Cortex of kidney (tissue), 1 donor: ENCODE measurements at places on chromosomes 5 and 9.

DNA sequence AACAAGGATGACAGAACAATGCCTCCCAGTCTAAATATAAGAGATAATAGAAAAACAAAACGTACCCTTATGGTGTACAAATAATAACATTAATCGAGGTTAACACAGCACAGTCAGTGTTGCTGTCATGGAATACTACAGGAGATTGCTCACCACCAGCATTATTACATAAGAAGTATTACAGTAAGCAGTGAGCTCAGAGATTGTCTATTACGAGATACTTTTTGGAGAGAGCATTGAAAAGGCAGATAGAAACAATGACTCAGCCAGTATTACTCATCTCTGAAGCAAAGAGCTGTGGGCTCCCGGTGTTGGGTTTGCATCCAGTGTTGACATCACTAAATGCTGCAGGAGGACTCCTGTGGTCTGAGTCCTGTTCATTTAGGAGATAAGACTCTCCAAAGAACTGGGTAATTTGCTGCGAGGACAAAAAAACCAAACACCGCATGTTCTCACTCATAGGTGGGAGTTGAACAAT, 191.9 kb upstream of the SEMA6A start:
- DNase-seq = no peak

- no peak for DNase-seq
Observed at GRCh38 chr5:9766581-9766980, 136.4 kb upstream of the TAS2R1 start.

- DNase-seq = no peak
Observed at GRCh38 chr9:136764301-136764891, at the start of gene LCN15. TSS of gene LCN15 (minus strand) at chr9:136764518. CDS start at chr9:136764488, 30 bp downstream.

GRCh38 chr9:93536167-93536566, 40.2 kb upstream of the PHF2 start:
- no peak for DNase-seq

GRCh38 chr5:176776141-176776865, 34.1 kb upstream of the UNC5A start:
- DNase-seq = no peak

- DNase-seq = no peak
Observed at GRCh38 chr9:14219850-14220249, 94.1 kb downstream of the NFIB start.

GRCh38 chr9:121144482-121144881, 57.2 kb downstream of the RAB14 start:
- DNase-seq = no peak

DNA sequence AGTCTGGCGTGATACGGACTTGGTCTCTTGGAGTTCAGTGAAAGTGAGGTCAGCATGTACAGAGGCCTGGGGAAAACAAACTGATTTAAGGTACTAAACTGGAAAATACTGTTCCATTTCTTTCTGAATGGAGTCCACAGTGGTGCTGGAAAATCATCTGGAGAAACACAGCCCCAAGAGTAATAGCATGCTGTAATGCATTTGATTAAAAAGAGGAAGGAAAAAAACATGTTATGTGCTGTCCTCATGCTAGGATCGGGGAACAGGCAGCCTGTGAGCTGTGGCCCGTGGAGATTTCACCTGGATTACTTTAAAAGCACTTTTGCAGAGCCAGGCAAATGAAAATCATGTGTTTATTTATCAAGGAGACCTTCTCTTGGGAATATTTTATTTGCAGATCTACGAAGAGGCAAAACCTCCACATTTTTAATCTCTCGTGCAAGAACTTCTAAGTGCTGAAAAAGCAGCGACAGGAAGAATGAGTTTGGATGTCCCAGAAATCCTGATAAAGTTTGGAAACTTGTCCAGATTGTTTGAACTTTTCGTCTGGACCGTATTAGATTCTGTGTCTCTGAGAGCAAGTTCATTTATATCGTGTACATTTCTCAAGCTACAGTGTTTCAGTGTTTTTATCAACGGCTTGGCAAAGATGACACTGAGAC, 228.8 kb downstream of the GAS1 start:
- DNase-seq = no peak

DNA sequence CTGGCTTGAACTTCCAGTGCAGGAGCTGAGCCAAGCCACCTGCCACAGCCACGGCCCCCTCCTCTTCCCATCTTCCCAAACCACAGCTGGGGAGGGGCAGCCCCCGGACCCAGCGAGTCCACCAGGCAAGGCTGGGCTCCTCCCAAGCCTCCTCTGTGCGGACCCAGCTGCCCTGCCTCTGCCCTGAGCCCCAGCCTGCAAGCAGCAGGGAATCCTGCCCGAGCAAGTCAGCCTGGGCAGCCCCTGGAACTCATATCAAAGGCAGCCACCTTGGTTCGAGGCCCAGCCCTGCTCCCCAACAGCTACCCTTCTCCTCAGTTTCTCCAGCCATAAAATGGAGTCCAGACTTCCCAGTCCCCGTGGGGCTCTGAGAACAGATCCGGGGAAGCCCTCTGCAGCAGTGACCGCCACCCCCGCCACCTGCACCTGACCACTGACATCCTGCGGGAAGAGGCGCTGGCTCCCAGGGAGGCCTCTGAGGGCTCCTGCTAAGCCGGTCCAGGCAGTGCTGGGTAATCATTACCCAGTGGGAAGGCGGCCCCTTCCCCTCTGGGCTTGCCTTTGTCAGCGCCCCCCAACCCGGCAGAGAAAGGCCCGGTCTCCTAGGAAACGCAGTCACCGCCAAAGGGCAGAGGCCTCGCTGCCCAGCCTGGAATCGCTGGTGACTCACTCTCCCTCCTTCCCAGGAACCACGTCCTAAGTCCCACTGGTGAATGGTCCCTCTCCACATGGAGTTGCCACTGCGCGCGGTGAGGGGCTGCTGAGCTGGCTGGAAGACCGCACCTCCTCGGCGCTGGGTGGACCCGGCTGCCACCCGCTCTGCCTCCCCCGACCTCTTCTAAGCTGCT, 1.5 kb downstream of the VAV2 start:
- no peak for DNase-seq

DNA sequence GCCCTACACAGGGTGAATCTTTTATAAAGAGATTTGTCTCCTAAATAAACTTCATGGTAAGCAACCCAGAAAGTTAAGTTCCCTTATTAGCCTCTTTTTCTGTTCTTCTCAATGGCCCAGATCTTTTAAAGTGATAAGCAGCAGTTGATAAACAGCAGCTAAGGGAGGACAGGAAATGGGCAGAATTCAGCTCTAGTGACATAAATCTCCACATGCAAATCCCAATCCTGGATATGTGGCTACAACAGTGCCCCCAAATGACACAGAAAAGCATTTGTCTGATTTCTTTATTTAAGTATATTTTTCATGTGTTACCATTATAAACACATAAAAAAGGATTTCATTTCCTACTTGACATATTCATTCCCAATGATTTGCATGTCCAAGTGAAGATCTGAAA, 199.0 kb downstream of the DTWD2 start:
- no peak for DNase-seq

- DNase-seq = no peak
Observed at GRCh38 chr5:72523960-72524582, 16.9 kb upstream of the ZNF366 start.

DNA sequence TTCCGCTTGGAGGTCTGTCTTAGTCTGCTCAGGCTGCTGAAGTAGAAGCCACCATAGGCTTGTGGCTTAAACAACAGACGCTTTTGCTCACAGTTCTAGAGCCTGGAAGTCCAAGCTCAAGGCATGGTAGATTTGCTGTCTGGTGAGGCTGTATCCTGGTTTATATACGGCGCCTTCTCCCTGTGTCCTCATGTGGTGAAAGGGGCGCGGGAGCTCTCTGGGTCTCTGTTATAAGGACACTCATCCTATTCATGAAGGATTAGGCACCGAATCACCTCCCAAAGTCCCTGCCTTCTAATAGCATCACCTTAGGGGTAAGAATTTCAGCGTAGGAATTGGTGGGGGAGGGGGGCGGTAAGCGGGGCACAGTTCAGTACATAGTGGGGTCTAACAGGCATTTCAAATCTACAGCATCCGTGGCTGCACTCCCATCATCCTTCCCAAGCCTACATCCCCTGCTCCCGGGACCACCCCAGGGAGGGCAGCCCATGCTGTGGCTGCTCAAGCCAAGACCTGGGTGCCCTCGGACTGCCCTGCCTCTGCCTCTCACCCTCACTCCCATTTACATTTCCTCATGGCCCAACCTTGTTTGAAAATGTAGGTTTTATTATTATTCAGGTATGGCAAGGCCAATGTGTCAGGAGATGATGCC, 15.1 kb upstream of the LPCAT1 start:
- DNase-seq = no peak

- DNase-seq = no peak
Observed at GRCh38 chr5:79746642-79747569, 57.3 kb downstream of the CMYA5 start.

GRCh38 chr5:134460551-134460950, 48.9 kb upstream of the CDKN2AIPNL start:
- DNase-seq = no peak

GRCh38 chr5:164020116-164020515, 514.7 kb downstream of the MAT2B start:
- no peak for DNase-seq

DNA sequence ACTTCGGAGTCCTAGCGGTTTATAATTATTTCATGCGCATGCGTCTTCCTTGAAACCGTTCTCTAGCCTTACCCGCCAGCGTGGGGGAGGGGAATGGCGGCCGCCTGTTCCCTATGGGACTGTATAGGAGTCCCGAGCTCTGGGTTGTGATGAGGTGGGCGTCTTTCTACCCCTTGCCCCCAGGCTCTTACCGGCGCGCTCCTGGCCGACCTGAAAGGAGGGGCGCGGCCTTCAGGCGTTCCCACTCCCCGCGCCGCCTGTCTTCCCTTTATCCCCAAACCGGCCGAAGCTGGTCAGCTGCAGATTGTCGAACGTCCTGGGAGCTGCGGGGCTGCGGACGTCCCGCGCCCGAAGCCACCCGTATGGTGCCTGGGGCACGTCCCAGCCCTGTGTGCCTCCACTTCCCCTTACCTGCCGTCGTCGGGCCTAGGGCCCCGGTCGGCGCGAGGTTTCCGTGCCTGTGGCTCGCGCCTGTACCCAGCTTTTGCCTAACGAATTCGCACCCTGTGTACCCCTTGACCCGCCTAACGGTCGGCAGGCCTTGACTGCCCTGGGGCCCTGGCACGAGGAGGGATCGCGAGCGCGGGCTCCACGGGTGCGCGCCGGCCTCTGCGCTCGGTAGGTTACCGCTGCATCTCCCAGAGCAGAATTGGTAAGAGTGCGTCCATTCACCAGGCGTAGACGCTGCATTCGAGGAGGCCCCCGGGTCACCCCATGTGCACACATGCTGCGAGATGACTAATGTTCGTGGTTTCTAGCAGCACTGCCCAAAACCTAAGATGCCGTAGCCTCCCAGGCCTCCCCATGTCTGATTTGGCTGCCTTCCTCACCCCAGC, 653 bp upstream of the HNRNPH1 start:
- DNase-seq = peak; percentile 57

DNA sequence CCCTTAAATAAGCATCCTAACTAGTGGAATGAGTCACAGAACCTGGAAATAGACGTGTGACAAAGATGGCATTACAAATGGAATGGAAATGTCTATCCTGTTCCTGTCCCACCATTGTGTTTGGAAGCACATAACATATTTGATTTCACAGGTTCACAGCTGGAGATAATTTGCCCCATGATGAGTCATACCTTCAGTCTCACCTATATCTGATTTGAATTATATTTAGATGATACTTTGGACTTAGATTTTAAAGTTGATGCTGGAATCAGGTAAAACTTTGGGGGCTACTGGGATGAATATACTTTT, 92.5 kb downstream of the CEMIP2 start:
- DNase-seq = no peak

- DNase-seq = no peak
Observed at GRCh38 chr9:135810806-135811575, 96.4 kb downstream of the CAMSAP1 start.

DNA sequence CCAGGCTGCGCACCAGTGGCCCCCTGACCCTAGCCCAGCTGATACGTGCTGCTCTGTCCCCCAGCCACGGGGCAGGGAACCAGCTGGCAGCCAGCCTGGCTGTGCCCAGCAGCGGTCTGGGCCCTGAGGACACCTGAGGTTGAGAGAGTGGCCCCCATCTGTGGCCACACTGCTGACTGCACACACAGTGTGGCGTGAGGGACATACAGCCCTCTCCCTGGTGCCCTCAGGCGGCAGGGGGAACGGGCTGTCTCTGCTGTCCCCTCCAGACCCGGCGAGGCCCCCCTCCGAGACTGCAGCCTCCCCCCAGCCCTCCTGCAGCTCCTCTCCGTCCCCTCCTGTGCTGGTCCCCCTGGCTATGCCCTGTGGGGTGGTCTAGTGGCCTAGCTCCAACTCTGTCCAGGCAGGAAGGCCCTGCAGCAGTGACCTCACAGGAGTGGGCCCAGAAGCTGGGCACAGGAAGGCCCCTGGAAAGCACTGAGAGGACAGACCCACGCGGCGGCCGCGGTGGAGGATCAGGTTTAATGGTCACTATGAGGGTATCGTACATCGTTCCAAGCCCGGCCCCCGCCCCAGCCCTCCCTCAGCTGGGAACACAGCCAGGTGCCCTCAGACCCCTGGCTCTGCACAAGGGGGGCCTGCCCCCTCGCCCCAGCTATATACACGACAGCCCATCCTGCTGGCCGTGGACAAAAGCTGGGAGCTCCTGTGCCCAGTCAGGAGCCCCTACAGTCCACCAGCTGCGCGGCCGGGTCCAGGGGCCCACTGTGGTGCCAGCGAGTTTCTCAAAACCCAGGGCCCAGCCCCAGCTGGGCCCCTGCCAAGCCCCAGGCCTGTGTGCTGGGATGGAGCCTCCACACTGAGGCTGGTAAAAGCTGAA, 6.8 kb upstream of the ENTPD8 start:
- no peak for DNase-seq

DNA sequence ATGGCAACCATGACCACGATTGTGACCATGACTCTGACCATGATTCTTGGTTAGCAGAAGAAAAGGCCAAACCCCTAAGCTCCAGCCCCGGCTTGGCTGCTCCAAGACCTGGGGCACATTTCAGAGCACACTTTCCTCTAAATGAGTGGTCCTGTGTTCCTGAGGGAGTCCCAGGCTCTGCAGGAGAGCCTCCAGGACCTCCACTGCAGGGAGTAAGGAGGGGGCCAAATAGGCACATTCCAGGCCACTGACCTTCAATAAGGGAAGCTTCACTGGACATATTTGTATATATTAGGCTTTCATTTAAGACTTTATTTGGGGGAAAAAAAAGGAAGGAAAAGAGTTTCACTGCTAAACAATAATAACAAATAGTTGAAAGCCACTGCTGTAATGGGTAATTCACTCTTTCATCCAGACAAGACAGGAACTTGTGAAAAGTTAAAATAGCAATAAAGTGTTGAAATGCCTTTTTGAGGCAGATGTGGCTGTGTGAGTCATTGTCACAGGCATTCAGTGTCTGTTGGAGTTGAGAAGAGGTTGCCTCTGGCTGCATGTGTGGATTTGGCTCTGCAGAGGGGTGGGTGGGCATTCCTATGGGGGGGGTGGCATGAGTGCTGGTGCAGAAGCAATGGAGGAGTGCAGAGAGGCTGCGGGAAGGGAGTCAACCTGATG, 63.9 kb upstream of the TGFBR1 start:
- DNase-seq = no peak

- no peak for DNase-seq
Observed at GRCh38 chr9:68577774-68578591, 37.3 kb upstream of the TMEM252 start.

DNA sequence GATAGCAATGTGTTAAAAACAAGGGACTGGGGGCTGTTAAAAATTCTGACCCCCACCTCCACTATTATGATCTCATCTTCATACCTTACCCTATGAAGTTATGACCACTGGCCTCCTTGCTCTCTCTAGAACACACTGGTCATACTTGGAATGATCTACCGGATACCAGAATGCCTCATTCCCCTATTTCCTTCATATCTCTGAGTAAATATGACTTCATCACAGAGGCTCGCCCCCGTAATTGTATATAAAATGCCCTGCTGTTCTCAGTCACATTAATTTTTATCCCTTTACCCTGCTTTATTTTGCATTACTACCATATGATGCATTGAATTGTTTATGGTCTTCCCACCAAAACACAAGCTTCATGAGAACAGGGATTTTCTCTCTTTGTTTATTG, 29.2 kb downstream of the IZUMO3 start:
- DNase-seq = no peak
